ENCODE measurements at places on chromosomes 12 and 14.
A peak's percentile ranks its signal among the peaks of the same experiment; 100 is the strongest.

DNA sequence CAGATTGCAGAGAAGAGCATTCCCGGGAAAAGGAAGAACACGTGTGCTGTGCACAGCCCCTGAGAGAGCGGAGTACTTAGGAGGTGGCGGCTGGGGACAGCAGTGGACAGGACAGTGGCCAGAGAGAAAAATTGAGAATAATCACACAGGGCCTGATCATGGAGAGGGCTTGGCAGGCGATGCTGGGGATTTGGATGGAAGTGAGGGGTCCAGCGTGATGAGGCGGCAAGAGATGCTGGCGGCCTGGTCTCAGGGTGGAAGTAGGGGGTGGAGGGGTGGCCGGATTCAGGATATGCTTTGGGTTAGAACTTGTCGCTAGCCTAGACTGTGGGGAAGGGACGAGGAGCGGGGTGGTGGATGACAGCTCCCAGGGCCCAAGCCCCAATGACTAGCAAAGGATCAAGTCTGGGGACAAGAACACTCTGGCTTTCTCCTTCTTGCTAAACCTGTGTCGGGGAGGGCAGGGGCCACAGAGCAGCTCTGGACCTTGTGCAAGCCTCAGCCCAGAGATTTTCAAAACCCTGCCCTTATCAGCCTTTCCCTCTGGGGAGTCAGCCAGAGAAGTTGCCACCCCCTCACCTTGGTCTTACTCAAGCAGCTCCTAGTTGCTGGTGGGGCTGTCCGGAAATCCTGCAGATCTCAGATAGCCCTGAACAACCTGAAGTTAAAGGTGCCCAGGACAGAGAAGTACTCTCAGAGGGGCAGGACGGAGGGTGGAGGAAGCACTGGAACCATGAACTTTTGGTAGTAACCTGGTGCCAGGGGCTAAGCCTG lies 1.3 kb downstream of the HVCN1 start:
- no peak for DNase-seq

GRCh38 chr12:117718141-117718540 lies 250.6 kb downstream of the KSR2 start:
- no peak for DNase-seq

- no peak for DNase-seq
Measured at GRCh38 chr12:94638521-94638920, 11.8 kb downstream of the TMCC3 start.

GRCh38 chr12:62977418-62977817 lies 42.5 kb upstream of the PPM1H start:
- DNase-seq: no peak

DNA sequence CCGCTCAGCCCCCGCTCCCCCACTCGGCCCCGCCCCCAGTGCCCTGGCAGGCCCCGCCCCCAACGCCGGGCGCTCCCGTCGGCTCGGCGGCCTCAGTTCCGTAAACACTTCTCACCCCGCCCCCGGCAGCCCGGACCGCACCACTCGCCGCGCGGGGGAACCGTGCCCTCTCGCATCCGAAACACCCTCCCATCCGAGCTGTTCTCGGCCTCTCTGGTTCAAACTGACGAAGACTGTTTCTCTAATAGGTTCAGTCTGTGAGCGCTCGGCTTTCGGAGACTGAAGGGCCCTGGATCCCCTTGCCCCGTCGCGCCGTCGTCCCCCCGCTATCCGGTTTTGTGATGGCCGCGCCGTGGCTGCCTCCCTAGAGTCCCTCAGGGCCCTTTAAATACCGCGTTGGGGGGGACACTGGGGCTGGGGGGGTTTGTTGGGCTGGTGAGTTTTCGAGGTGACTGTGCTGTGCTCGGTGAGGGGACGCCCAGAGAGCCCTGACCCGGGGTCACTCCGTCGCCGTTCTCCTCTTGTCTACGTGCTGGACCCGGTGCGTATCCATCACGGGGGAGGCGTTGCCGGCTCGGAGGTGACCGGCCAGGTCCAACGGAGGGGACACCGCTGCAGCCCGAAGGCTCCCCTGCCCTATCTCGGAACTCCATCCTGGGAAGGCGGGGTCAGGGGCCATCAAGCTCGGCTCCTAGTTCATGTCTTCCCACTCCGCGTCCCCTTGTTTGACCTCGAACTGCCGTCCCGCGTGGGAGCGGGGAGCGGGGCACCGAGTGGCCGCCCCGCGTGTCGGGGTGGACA lies at the start of gene TCP11L2:
TSS of gene TCP11L2 (plus strand) at position 333 of the 801 bp plus-strand sequence. CDS start 8,343 bp downstream, outside the sequence.
- peak; percentile 70 for DNase-seq

GRCh38 chr12:16062611-16063010 lies 151.5 kb downstream of the DERA start:
- no peak for DNase-seq

DNA sequence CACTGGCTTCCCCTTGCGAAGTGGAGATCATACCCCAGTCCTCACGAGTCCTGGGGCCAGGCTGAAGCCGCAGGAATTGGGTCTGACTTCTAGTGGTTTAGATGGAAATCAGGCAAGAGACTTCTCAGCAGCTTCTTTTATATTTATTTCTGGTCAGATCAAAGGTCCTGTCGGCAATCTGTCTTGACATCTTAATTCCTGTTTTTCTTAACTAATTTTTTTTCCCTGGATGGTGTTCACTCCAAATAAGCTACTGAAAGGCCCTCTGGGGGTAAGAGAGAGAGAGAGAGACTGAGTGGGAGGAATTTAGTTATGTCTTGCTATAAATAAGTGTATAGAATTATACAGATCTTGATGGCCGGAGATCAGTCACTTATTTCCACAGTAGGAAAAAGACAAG lies 698.7 kb upstream of the TBX3 start:
- no peak for DNase-seq

DNA sequence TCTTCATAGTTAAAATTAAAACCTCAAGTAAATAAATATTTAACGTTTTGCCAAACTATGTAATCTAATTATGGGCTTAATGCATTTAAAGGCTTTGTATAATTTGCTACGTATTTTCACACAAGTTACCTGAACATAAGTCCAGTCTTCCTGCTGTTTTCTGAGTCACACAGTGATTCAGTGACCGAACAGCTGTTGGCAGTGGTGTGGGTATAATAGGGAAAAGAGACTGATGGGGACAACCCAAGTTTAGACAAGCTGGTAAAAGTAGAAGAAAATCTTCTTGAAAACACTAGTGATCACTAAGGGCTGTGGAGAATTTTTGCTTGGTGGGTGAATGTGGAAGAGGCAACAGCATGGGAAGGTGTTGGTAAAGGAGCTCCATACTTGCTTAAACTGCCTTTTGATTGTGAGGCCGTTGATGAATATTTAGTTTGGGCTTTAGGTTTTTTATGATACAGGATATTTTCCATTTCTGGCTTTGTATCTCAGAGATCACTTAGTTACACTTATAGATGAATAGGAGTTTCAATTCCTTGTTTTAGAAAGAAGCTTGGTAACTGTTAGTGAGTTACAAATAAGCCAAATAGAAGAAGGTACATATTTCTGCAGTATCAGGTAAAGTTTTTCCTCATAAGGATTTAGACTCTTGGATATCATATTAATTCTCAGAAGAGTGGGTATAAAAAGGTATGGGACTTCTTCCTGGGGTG lies 23.9 kb downstream of the LRRK2 start:
- DNase-seq: no peak

DNA sequence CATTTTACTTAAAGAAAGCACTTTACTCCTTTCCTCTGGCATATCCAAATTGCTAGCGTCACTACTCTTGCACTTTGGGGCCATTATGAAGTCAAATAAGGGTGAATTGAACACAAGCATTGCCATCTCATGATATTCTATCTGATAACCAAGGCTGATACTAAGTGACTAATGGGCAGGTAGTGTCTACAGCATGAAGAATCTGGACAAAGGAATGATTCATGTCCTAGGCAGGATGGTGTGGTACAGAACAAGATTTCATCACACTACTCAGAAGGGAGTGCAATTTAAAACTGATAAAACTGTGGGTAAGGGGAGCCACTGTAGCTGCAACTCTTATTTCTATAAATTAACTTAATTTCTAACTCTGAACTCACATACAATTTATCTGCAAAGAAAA lies 7.7 kb upstream of the SLC6A15 start:
- DNase-seq: no peak

DNA sequence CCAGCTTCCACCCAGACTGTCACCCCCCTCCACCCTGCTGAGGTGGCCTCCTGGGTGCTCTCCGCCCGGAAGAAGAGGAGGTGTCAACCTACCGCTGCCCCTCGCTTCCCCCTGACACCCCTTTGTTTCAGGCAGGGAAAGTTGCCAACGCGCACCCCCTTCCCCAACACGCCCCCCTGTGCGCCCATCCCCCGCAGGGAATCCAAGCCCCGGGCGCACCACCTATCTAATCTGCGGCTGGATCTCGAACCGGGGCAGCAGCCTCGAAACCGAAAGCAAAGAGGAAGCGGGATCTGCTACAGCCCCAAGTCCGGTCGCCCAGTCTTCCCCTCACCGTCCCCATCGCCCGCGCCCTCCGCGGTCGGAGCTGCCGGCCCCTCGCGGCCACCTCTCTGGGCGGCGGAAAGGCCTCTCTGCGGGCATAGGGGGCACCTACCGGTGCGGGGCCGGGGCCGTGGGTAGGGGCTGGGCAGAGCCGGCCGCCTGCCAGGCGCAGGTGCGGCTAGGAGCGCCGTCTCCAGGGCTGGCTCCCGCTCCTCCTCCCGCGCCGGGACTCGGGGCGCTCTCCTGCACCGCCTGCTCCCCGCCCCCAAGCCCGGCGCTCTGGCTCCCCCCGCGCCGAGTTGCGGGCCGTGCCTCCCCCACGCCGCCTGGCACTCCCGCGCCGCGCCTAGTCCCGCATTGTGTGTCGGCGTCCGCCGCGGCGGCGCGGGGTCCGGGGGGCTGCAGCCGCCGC lies 18.3 kb upstream of the PLEKHH1 start:
- DNase-seq: peak; percentile 55

- DNase-seq: no peak
Measured at GRCh38 chr12:53179687-53180219, 769 bp upstream of the ZNF740 start.

DNA sequence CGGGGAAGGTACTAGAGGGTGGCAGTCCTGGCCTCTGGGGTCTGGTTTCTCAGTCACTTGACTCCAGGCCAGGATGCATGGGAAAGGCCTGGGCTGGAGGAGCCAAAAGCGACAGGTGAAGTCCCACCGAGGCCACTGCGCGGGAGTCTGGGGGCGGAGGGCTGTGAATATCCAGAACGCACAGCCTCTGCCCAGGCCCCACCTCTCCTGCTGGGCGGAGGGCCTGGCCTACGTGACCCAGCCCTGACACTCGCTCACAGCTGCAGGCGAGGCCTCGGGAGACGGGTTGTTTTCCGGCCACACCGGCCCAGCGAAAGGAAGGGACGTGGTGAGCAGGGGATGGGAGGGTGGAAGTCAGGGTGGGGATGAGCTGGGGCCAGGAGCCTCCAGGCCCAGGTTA lies 91.2 kb downstream of the RFLNA start:
- no peak for DNase-seq

GRCh38 chr12:19826980-19827550 lies 387.8 kb downstream of the AEBP2 start:
- no peak for DNase-seq

DNA sequence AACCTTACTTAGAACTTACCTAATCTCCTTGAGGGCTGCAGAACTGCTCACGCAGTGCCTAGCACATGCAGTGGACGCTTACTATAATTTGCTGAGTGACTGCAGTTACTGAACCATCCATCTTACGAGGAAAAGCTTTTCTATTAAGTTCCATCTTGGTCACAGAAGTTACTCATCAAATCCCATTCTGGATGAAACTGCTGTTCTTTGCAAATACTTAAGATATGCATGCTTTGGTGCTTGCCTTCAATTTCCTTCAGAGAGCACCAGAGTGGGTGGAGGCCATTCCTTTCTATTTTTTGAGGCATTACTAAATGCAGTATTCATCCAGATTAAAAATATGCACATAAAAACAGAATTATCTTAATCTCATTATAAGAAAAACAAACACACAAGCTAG lies 17.7 kb upstream of the PELI2 start:
- DNase-seq: no peak

GRCh38 chr12:8612629-8613028 lies at the start of gene AICDA:
Gene AICDA (minus strand): TSS chr12:8612859. CDS start chr12:8612767, 92 bp downstream.
- no peak for DNase-seq

GRCh38 chr12:8065991-8066594 lies at the start of gene C3AR1:
Gene C3AR1 (minus strand): TSS chr12:8066359. CDS start chr12:8060185, 6,174 bp downstream.
- DNase-seq: no peak

DNA sequence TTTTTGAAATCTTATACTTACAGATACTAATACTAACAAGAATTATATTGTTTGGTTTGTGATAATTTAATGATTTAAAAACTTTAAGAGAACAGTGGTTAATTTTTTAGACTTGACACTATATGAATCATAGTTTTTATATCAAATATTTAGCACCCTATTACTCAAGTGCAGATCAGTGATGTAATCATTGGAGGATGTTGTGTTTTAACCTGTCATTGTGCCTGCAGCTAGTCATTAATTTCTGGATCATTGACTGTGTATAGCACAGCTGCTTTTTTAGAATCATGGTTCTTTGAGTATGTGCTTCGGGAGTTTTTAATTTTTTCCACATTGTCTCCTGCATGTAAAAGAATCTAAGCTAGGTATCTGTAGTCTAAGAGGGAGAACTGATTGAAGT lies 17.3 kb downstream of the ARID4A start:
- no peak for DNase-seq

DNA sequence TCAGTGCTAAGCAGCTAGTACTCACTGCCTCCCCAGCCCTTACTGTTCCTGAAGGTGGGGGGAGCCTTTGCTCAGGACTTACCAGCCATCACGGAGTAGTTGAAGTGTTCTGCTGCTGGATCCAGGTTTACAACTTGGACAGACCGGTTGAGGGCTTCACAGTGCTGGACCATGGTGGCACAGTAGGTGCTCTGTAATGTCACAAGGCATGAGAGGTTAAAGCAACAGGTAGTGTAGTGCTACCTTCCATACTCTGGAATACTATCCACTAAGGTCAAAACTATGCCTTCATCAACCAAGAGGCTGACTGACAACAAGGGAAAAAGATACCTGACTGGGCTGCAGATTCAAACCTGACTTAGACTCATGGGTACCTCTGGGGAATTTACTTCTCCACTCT lies 3.0 kb downstream of the GPN3 start:
- no peak for DNase-seq

- DNase-seq: no peak
Measured at GRCh38 chr12:57713209-57713608, 19.3 kb downstream of the OS9 start.

DNA sequence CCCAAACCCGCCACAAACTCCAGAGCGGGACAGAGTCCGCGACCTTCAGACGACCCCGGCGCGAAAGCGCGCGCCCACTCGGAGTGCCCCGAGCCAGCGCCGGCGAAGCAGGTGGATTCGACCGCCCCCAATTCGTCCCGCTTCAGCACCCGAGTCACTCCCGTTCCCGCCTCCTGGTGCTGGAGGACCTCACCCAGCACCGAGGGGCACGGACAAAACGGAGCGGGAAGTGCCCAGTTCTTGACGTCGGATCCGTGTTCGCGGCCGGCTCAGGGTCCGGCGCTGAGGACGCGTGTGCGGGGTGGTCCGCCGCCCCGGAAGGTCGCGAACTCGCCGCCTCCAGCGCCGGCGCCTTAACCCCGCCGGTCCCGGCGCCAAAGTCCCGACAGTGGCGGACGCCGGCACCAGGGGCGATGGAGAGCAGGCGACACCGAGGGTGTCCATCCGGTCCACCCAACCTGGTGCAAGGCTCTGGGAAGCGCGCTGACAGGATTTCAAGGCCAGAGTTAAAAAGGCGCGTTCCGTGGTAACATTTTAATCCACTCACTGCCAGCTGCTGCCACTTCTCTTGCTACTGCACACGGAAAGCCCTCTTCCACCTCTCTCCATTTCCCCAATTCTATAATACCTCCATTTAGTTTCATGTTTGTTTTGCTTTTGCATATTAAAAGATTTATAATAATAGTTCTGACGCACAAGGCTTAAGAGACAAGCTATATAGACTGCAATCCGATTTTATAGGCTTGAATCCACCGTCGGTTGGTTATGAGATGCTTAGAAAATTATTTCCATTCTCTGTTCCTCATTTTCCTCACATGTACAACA lies 240.0 kb upstream of the CPNE8 start:
- DNase-seq: no peak

Measured in COR-L47 (cell line).